ENCODE measurements at places on chromosomes 12 and 14.

DNA sequence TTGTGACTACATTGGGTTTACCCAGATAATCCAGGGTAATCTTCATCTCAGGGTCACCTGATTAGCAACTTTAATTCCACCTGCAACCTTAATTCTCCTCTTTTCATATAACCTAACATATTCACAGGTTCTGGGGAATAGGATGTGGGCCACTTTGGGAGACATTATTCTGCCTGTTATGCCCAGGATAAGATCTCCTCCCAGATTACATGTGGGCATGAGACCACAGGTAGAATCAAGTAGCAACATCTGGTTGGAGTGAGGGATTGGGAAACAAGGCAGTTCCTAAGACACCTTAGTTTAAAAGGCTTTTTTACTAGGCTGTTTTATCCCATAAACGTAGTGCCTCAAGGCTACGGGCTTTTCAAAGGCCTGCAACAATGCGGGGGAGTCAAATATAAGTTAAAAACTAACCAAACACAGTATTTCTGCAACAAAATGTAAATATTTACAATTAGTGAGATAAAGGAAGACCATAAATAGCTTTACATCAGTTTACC, 181.5 kb downstream of the FOXA1 start:
- DNase-seq, result no peak

DNA sequence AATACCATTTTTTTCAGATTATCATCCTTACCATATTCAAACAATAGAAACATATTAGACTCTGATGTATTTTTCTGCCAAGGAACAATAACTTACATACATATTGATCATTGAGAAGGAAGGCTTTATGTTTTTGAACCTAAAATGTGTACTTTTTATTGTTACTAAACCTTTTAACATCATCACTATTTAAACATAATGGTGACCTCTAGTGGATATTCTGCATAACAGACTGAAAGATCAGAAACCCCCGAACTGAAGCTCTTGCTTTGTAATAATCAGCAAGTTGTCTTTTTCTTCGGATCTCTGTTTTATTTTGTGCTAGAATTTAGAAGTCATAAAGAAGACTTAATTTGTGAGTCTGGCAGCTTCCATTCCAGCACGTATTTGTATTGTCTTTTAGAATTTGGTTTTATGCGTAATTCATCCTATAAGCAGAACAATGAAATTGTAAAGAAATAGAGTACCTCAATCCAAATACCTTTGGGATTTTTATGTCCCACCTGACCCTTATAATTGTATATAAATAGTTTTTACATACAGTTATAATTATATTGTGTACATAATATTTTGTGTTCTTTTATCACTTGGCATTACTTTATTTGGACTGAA, 125.9 kb upstream of the ATF1 start:
- DNase-seq, result no peak

- no peak for DNase-seq
Measured at GRCh38 chr14:41476526-41476925, 130.2 kb upstream of the LRFN5 start.

GRCh38 chr12:125245581-125246557, 180.6 kb downstream of the AACS start:
- DNase-seq, result no peak

DNA sequence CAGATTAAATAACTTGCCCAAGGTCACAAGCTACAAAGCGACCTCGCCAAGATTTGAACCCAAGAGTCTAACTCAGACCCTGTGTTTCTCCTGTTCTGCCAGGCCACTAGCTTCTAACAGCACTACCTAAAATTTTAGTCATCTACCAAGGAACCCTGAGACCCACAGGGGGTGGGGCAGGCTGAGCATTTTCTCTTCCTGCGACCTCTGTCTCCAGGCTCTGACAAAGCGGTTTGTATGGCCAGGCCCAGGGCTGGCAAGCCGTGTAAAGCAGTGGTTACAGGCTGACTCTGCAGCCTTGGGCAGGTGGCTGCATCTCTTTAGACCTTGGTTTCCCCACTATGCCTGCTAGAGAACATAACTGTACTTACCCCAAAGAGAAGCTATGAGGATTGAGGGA, 5.3 kb downstream of the VDR start:
- DNase-seq, result no peak

DNA sequence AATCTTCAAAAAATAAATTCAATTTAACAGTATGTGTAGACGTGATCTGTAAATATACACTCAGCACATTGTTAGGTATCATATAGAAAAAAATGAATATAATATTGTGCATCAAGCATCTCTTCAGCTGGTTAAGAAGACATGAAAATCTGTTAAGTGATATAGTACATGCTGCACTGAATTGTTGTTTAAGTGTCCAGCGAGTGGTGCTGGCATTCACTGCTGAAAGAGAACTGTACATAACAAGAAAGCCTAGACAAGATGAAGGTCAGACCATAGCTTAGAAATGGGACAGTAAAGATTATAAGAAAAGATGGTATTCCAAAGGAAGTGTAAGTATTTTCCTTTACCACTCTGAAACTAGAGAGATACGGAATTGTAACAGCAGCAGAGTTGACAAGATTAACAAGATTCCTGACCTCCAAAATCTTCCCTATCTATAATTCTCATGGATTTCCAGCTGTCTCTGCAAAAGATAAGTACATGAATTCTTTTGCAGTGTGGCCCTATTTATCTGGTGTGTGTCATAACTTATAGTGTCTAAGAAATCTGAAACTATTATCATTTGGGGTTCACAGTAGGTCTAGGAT, 198.6 kb downstream of the FLRT2 start:
- no peak for DNase-seq
